CD4-positive, alpha-beta memory T cell (primary cell): ENCODE measurements at places on chromosomes 1 and 21.

GRCh38 chr21:44337941-44338895 lies 972 bp downstream of the CFAP410 start:
- peak; percentile 49 for DNase-seq

- no peak for DNase-seq
These were observed 50.6 kb upstream of the CNTN2 start for GRCh38 chr1:204992201-204992997.

GRCh38 chr1:20867062-20867461 lies 80.0 kb upstream of the HP1BP3 start:
- DNase-seq: no peak

GRCh38 chr1:230807561-230808280 lies 60.5 kb downstream of the CAPN9 start:
- no peak for DNase-seq

DNA sequence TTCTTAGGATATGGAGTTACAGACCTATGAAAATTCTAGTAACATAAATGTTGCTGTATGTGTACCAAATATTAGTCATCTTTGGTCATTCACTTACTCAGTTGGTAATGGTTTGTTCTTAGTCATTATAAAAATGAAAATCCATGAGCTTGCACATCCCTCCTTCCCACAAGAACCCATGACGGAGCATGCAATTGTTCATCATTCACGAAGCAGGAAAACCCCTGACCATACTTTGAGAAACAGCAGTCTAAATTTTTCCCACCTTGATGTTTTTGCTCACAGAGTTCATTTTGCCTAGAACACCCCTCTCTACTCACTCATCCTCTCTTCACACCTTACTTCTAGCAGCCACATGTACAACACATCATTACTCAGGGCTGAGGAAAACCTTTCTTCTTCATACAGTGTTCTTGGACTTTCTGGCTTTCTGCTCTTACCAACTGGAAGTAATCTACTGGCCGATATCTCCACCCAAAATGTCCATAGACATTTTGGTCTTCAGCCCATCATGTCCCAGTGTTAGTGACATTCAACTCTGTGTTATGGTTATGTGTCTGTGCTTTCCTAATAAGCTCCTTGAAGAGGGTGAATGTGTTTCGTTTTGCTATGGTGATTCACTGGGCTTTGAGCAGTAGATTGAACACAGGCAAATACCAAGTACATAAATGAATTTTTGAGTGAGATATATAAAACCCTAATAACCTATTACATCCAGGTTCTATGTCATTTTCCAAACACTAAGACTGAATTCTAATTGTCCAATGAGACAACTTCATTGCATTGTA lies 189.9 kb downstream of the ZC3H11B start:
- DNase-seq: no peak

GRCh38 chr1:49106445-49106844 lies 329.8 kb upstream of the BEND5 start:
- no peak for DNase-seq

DNA sequence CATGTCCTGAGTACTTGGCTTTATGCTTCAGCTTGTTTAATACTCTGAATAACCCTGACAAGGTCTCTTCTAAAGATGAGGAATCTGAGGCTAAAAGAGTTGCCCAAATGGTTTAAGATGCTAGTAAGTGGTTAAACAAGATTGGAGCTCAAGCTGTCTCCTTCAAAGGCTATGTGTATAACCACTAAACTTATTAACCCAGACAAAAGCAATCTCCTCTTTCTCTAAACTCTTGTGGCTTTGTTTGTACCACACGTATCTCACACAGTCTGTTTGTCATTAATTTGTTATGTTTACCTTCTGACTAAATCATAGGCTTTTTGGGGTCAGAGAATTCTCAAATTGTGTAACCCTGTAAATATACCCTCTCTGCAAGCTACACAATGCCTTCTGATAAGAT lies 89.9 kb downstream of the HMCN1 start:
- DNase-seq: no peak

DNA sequence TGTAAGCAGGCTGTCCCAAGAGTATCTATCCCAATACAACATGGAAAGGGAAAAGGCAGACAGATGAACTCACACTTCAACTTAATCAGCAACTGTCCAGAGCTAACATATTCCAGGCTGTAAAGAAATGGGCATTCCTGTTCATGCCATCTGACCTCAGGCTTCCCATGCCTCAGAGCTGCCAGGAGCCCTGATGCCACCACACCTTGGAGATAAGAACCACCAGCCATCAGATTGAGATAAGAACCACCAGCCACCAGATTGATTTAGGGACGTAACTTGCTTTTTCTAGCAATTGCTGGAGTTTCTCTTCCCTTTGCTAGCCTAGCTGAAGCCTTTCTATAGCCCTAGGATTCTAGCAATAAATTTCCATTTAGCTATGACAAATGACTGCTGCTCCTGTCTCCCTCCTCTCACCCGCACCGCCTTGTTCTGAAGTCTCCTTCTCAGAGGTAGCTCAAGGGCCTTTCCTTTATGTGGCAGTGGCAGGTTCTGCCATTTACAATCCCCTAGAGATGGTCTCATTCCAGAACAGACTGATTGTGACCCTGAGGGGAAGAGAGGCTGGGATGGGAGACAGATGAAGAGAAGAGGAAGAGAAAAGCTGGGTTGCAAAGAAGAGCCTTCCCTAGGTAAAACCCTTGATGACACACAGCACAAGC lies 88.0 kb upstream of the CTTNBP2NL start:
- no peak for DNase-seq

- no peak for DNase-seq
These were observed 446 bp upstream of the DEPDC1 start for GRCh38 chr1:68497358-68497698.

GRCh38 chr1:203628201-203629015 lies 1.8 kb downstream of the ATP2B4 start:
- DNase-seq: no peak

GRCh38 chr1:151563376-151563775 lies 23.3 kb downstream of the TUFT1 start:
- no peak for DNase-seq

DNA sequence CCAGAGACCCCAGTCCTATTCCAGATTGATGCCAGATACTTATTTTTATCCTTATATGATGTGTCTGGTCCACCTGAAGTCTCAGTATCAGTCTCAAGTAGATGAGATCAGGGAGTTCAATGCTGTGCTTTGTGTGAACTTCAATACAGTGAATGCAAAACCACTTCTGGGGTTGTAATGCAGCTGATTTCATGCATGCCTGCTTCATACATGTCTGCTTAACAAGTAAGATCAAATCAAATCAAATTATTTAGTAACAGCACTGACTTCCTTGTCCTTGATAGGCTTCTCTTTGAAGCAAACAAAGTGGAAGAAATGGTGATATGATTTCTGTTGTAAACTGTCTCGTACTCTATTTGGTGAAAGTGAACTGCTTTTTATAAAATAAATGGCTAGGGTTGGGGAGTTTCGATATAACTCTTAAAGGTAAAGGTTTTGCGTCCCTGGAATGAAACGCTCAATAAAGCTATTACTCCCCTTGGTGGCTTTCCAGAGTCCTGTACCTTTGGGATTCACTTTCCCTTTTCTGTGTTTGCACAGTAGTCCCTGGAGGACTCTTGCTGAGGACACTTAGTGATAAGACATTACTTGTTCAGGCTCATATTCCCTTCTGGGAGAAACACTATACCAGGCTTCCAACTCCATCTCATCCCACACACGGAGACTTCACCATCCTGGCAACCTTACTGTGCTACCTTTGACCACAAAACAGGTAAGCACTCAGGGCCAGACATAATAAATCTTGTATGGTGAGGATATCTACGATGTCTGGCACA lies 59.3 kb downstream of the FH start:
- no peak for DNase-seq

DNA sequence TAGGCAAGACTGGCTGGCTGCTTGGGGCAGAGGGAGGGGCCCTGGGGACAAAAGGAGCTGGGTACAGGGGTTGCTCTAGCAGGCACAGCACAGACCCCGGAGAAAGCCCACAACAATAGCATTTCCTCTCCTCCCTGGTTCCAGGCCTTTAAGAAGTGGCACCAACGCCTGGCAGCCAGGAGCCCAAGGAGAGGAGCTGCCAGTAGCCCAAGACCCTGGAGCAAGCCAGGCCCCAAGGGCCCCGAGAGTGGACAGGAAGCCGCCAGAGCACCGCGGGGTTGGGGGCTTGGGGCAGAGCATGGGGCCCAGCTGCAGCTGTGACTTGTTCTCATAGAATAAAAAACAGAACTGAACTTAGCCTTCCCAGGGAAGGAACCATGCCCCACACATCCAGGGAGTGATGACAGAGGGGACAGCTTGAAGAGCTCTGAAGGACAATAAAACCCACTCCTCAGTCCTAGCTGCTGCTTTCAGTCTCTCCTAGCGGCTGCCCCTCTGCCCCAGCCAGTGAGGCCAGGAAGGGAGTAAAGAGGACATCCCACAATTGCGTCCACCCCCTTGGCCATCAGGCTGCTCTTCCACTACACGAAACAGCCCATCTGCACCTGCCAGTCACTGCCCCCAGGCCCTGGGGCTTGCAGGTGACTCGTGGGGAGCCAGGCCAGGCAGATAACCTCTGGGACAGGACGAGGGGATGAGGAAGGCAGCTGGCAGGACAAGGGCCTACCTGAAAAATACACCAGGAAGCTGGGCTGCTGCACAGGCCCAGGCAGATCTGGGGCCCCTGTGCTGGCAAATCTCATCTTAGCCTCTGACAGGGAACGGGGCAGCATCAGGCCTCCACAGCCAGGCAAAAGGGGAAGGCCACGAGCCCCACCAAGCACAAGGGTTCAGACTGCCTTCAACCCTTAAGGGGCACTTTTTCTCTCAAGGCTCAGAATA lies 16.4 kb downstream of the MTHFR start:
- no peak for DNase-seq

DNA sequence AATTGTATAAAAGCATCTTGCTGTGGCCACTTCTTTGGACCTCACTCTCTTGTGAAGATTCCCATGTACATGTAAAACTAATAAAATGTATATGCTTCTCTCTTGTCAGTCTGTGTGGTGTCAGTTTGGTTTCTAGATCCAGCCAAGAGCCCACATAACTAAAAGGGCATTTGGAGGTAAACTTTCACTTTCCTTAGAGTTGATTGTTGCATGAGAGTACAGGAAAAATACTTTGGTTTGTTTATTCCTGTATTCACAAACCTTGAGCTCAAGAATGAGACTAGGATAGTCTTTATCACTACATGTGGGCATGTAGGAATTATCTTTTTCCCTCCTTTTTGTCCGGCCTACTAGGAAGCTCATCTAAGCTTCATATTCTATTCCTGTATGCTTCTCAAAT lies 50.9 kb downstream of the KCTD3 start:
- no peak for DNase-seq

DNA sequence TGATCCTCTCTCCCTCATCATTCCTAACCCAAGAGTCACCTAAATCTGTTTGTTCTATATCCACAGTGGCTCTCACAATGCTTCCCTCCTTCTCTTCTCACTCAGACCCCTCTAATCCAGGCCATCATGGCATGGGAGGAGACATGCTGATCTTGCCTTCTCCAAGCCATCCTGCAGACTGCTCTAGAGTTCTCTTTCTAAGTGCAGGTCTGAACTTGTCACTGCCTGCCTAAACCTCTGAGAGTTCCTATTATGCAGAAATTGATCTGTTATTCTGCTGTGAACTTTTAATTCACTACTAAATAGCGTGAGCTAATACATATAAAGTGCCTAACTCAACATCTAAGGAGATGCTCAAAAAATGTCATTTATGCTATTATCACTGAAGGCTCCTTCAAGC lies 26.8 kb downstream of the LAMC2 start:
- DNase-seq: no peak

- DNase-seq: peak; percentile 19
These were observed 13.6 kb downstream of the INSRR start for GRCh38 chr1:156845055-156845952.

GRCh38 chr1:43271186-43272118 lies 1.7 kb downstream of the TMEM125 start:
- DNase-seq: no peak

DNA sequence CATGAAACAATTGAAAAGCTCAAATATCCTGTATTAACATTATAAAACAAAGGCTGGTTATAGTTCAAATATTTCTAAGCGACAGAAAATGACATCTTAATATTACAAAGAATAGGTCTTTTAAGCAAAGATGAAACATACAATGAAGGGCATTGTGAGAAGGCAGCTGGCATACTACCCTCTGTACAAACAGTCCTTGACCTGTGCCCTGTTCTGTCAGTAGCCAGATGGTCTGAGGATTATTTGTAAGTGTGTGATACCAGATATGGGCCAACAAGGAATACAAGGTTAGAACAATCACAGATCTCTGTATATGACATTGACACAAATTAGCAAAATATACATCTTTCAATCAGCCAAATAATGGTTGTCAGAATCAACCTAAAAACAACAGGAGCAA lies 1350.4 kb downstream of the AMY1C start:
- no peak for DNase-seq

GRCh38 chr1:43345120-43345519 lies 7.5 kb downstream of the MPL start:
- no peak for DNase-seq

GRCh38 chr1:61226791-61227567 lies 144.6 kb downstream of the NFIA start:
- DNase-seq: no peak

- no peak for DNase-seq
These were observed 243.7 kb upstream of the DPYD start for GRCh38 chr1:98164509-98164908.

GRCh38 chr1:6614019-6614928 lies 743 bp downstream of the PHF13 start:
- peak; percentile 32 for DNase-seq

GRCh38 chr1:205963352-205964155 lies 20.3 kb upstream of the SLC26A9 start:
- no peak for DNase-seq

DNA sequence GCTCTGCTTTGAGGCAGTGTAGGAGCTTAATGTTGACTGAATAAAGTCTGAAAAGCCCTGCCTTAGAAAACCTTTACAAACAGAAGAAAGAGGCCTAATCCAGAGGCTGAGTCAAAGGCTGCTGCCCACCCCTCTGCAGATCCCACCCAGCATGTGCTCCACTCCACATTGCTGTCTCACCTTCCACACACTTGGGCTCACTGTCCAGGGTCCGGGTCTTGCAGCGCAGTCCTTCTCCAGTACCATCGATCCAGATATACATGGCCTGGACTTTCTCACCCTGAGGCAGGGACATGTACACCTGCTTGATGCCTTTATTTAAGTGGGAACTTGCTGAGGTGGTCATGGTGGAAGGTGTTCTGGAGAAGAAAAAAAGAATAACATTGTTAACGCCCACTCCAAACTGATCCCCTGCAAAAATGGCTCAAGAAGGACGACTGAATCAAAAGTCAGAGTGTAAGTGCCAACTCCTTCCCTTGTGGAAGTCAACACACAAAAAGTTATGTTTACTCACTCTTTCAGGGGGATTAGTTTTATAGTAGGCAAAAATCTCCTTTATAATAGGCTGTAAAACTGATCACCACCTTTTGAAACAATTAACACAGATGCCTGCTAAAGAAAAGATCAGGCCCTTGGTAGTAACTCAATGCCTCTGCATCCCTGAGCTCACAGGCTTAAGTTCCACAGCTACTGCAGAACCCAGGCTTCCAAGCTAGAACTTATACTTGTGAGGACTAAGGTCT lies 3.0 kb downstream of the GLUL start:
- DNase-seq: no peak

- no peak for DNase-seq
These were observed 46.3 kb downstream of the PRDM15 start for GRCh38 chr21:41832596-41833496.
